Daoy (cell line): ENCODE measurements at places on chromosomes 3 and 15. TPM values are rescaled to one million over a fixed set of nuclear protein-coding genes. Genes with fewer than 3 reads are reported as not detected.

DNA sequence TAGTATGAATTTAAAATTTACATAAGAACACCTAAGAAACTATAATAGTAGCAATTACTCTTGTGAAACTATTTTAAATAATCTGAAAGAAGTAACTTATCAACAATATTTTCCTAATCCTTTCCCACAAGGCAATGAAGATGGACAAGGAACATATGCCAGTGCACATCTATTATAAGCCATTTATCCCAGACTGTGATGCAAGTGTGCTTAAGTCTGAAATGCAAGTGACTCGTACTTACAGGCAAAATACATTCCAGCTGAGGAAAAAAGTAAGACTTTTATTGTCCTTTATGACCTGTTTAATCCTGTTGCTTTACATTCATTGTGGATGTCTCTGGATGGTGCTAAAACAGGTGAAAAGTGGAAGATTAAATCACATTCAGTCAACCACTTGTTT is 709.4 kb downstream of the ZNF385D start:
- DNase-seq = no peak

DNA sequence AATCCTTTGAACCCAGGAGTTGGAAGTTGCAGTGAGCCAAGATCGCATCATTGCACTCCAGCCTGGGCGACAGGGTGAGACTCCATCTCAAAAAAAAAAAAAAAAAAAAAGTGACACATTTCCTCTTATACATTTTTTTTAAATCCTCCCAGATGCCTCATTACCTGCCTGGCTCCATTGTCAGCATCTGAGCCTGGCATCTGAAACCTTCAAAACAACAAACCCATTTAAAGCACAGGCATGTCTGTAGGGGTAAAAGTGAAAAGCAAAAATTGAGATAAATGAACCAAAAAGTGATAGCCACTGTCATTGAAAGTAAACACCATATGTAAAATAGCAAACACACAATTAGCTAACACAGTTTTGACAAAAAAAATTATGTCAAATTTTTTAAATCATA is 38.6 kb downstream of the OSBPL10 start:
- DNase-seq = no peak

- DNase-seq = no peak
Observed at GRCh38 chr3:143525408-143525807, 322.9 kb downstream of the SLC9A9 start.

DNA sequence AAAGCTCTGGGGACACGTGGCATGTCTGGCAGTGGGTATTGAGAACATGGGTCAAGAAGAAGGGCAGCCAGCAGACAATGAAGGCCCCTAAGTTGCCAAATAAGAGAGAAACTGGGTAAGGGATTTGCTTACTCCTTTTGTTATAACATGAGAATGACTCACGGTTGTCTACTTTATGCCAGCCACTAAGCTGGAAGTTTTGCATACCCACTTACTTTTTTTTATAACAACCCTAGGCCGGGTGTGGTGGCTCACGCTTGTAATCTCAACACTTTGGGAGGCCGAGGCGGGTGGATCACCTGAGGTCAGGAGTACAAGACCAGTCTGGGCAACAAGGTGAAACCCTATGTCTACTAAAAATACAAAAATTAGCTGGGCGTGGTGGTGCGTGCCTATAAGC is 50.0 kb downstream of the DRD3 start:
- no peak for DNase-seq

- peak; percentile 34 for DNase-seq
Observed at GRCh38 chr15:39411102-39411989, 169.5 kb upstream of the THBS1 start.

DNA sequence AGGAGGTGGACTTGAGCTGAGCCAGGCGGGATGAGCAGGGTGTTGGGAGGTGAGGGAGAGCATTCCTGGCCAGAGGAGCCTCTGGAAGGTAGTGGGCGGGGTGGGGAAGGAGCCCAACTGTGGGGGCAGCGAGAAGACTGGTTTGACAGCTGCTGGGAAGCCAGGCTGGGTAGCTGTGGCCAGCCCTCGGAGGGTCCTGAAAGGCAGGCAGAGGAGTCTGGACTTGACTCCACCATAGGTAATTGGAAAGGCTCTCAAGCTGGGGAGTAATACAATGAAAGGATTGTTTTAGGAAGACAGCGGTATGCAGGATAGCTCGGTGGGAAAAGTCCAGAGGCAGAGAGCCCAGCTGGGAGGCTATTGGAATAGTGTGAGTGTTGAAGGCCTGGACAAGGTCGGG is 17.2 kb downstream of the EPHB3 start:
- DNase-seq = no peak

The IL16 gene
- 0.06 TPM in 1 of 2 replicates, not detected in the other for total RNA-seq

The MLF1 gene
- 34.9 and 70.0 TPM in 2 replicates for total RNA-seq

The GOLGA6L7 gene
- total RNA-seq = not detected in 2 replicates
